ENCODE measurements at places on chromosomes 13 and 19.

- DNase-seq: no peak
Measured at GRCh38 chr19:23304238-23304637, 54.0 kb upstream of the ZNF724 start.

DNA sequence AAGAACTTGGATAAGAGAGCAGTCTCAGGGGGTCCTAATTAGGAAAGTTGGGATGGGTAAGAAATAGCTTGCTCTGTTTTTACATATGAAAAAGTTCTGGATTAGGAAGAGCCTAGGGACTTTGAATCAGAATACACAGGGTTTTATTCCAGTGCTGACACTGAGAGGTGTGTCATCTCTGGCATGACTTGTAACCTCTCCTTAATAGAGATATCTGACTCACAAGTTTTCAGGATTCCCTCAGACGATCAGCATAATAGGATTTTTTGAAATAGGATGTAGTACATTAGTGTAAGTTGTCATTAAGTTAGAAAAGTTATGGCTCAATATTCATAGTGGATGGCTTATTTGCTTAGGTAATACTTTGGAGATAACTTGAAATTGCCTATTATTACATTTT, 555.2 kb upstream of the MIR17HG start:
- DNase-seq: no peak

- no peak for DNase-seq
Measured at GRCh38 chr19:30685426-30686000, 313.3 kb downstream of the ZNF536 start.

DNA sequence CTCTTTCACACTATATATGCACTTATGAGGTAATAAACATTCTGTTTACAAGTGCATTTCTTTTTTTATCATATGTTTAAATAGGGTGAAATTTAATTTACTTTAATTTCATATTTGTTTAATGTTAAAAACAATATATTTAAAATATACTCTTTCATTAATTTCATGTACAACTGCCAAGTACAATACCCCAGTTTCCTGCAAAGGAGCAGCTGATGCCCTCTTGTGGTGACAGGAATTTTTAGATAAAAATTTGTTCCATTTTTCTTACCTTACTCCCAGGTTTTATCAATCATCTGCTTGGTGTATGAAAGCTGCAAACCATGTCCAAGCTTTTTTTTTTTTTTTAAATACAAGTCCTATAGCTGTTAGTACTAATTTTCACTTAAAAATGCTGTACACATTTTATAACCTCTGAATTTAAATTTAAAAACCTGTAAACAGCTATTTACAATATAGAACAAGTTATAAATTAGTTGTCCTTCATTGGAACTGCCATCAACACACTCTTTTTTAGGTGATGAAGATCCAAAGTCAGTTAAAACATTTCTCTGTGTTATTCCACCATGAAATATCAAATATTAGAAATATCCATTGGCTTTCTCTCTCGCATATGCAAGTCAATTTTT, 4.9 kb downstream of the PCDH20 start:
- peak; percentile 3 for DNase-seq

DNA sequence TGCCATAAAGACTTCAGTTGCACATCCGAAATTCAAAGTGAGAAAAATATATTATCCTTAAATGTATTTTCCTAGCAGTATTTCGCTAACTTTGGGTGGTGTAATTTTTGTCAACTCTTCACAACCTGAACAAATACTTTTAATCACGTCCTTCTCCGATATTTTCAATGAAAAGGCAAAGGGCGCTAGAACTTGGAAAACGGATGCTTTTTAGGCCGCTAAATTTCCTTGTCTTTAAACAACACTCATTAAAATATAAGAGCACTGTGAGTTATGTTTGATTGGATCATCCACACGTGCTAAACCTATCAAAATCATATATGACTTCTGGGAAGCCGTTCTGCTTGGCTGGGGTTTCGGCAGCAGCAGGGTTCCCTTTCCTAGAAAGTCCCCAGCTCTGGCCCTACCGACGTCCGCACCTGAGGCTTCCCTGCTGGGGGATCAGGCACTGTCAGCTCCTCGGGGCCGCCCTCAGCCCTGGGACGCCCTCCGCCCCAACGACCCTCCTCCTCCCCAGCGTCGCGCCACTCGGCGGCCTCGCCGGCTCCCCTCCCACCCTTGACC, 462 bp upstream of the MPHOSPH8 start:
- DNase-seq: no peak

DNA sequence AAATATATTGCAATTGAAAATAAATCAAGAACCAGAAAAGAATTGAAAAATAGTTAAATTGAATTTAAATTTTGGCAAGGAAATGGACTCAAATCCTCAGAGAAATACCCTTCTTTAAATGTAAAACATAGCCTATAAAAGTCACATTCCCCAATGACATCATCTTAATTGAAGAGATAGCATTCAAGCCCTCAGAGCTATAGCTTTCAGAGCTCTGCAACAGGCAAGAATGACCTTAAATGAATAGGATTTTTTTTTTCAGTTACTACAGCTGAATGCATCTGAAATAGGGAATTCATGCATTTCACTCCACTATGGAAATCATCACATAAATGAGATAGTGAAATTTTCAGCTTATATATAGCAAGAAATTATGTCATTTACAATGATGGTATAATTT, 1049.0 kb downstream of the OLFM4 start:
- no peak for DNase-seq

GRCh38 chr13:109737606-109738005, 48.8 kb downstream of the IRS2 start:
- DNase-seq: no peak

- DNase-seq: no peak
Measured at GRCh38 chr13:79307433-79307861, 98.6 kb downstream of the RBM26 start.

GRCh38 chr13:48797761-48798160, 144.0 kb downstream of the CYSLTR2 start:
- no peak for DNase-seq

DNA sequence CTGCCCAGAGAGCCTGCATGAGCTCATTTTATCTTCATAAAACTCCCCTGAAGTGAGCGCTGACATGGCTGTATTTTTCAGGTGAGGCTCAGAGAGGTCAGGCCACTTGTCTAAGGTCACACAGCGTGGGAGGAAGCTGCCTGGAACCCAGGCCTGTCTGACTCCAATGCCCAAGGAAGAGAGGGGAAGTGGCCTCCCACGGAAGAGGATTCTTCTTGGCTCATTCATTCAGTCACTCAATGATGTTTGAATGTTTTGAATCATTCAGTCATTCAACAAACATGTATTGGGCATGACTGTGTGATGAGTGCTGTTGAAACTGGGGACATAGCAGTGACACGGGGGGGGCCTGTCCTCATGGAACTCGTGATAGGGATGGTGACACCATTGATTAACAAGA, 12.0 kb downstream of the ACTL9 start:
- DNase-seq: no peak

- DNase-seq: no peak
Measured at GRCh38 chr13:59641261-59641660, 522.5 kb downstream of the DIAPH3 start.

DNA sequence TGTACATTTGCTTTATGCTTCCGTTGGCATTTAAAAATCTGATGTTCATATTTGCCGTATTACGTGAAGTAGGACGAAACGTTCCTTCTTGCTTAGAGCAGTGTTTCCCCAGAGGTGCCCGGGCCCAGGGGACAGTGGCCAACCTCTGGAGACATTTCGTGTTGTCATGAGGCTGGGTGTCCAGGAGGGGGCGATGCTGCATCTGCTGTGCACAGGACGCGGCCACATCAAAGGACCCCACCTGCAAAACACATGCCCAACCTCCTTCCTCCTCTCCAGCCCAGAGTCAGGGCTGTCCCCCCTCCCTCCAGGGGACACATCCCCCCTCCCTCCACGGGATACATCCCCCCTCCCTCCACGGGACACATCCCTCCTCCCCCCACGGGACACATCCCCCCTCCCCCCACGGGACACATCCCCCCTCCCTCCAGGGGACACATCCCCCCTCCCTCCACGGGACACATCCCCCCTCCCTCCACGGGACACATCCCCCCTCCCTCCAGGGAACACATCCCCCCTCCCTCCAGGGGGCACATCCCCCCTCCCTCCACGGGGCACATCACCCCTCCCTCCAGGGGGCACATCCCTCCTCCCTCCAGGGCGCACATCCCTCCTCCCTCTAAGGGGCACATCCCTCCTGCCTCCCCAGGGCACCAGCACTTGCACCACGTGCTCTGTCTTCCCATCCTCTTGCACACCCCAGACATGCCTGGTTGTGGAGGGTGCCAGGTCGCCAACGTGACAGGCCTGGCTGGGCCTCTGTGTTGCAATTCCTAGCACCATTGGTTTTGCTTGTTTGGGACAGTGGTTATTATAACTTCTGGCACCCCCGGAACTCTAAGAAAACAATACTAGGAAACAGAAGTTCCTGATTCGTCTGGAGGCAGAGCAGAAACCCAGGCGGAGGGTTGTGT, 46.7 kb downstream of the GAS6 start:
- peak; percentile 58 for DNase-seq

GRCh38 chr13:67238277-67238859, 8.2 kb upstream of the PCDH9 start:
- peak; percentile 4 for DNase-seq

DNA sequence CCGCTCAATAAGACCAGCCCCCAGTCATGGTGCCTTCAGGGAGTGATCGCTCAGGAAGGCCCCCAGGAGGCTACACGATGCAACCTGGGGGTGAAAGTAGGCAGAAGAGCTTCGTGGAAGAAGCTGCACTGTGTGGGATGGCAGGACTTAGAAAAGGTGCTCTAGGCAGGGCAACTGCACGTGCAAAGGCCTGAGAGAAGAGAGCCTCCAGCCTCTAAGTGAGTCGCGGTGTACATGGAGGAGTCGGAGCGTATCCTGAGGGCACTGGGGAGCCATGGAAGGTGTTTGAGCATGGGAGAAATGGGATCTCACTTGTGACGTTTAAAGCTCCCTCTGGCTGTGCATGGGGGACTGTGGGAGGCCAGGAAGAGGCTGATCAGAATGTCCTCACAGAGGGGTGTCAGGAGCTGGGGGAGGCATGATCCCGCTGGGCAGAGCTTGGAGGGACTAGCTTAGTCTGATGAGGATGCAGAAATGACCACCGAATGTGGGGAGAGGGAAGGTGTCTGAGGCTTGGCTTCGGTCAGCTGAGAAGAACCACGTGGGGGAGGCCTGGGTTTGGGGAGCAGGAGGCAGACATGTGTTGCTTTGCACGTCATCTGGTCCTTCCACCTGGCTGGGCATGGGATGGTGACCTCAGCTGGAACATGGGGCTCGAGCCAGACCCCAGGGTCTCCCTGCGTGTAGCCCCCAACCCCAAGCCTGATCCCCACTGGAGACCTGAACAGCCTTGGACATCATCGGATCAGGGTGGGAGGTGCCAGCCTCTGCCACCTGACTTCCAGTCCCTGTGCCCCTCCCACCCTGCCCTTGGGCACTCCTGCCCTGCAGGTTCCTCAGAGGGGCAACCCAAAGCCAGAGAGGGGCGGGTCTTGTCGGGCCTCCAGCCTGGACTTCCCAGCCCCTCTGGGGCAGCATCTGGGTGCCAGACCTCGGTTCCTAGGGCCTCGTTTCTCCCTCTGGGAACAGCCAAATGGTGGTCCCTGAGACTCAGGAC, 1.1 kb downstream of the APC2 start:
- DNase-seq: no peak

DNA sequence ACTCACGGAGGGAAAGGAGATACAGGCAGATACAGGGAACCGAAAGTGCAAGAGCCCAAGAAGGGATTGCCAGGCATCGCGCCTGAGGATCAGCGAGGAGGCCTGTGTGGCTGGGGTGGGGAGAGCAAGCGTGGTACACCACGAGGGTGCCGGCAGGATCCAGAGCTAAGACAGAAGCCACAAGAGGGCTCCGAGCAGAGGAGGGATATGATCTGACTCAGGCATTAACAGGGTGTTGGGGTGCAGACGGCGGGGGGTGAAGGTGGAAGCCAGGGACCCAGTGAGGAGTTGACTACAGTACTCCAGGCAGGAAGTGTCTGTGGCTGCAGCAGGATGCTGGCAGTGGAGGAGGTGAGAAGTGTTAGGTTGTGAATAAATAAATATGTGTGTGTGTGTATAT, 5.4 kb upstream of the PPP1R37 start:
- DNase-seq: no peak

GRCh38 chr19:57106722-57107235, 13.0 kb upstream of the USP29 start:
- DNase-seq: no peak

GRCh38 chr19:6185093-6185834, 49.8 kb downstream of the ACSBG2 start:
- DNase-seq: no peak

GRCh38 chr13:34847766-34848165, 94.3 kb upstream of the NBEA start:
- no peak for DNase-seq

GRCh38 chr19:40356681-40357595, 8.4 kb downstream of the PLD3 start:
- no peak for DNase-seq

DNA sequence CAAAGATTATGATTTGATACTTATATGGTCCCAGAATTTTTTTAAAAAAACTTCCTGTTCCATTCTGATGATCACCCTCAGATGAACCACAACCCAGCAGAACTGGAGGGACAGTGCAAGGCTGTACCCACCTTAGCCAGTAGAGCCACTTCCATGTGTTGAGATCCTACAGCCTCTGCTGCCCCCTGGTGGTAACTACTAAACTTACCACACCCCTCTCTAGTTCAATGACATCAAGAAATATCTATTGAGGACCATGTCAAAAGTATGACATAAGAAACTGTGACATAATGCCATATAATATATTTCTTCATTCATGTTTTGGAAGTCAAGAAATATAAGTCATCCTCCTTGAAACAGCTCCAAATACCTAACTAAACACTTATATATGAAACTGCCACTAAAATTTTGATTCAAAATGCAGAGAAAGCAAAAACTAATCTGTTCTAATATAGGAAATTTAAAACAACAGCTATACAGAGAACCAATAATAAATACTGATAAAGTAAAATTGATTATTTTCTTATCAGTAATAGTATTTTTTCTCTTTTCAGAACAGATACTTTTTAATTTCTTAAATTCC, 412.6 kb downstream of the KCTD12 start:
- DNase-seq: peak; percentile 22
